ENCODE measurements at places on chromosomes 3 and 15. TPM values are rescaled to one million over a fixed set of nuclear protein-coding genes. Genes with fewer than 3 reads are reported as not detected.

CIAO2A gene
- 85.9 TPM for total RNA-seq

ADPRH gene
- 6.1 TPM for total RNA-seq

MASP1 gene
- total RNA-seq: 52.5 TPM

PCCB gene
- 68.9 TPM for total RNA-seq

RASL12 gene
- total RNA-seq: 12.1 TPM

ALDH1A2 gene
- total RNA-seq: 2.6 TPM

ITIH4 gene
- total RNA-seq: 0.29 TPM

TNK2 gene
- 9.7 TPM for total RNA-seq

METTL6 gene
- 26.8 TPM for total RNA-seq

MYZAP gene
- total RNA-seq: 6.7 TPM

MAGI1 gene
- 2.5 TPM for total RNA-seq

SYNPR gene
- total RNA-seq: not detected

PROS1 gene
- 25.3 TPM for total RNA-seq

PEX11A gene
- 5.7 TPM for total RNA-seq

USF3 gene
- total RNA-seq: 6.0 TPM

UROC1 gene
- total RNA-seq: not detected

OXTR gene
- 70.9 TPM for total RNA-seq

CAND2 gene
- 8.9 TPM for total RNA-seq

AGBL1 gene
- not detected for total RNA-seq

CACNA1D gene
- not detected for total RNA-seq

COL7A1 gene
- total RNA-seq: 4.4 TPM

PAQR5 gene
- 2.6 TPM for total RNA-seq

EPHB1 gene
- under 0.01 TPM for total RNA-seq

TFDP2 gene
- total RNA-seq: 42.7 TPM

CA12 gene
- total RNA-seq: 39.9 TPM

RAB6B gene
- not detected for total RNA-seq

LTF gene
- total RNA-seq: not detected

PLCH1 gene
- not detected for total RNA-seq

SPTSSB gene
- total RNA-seq: not detected

SPINT1 gene
- 8.4 TPM for total RNA-seq

GRK7 gene
- not detected for total RNA-seq

RBMS3 gene
- total RNA-seq: 28.9 TPM

ACAD9 gene
- 39.7 TPM for total RNA-seq

SERPINI1 gene
- 1.4 TPM for total RNA-seq

CFAP100 gene
- not detected for total RNA-seq

CCDC12 gene
- total RNA-seq: 24.8 TPM

KPNA4 gene
- total RNA-seq: 35.8 TPM

KLHL6 gene
- not detected for total RNA-seq

TPRA1 gene
- 54.8 TPM for total RNA-seq

STAB1 gene
- 1.9 TPM for total RNA-seq

HRH1 gene
- 11.2 TPM for total RNA-seq

HEMK1 gene
- 25.9 TPM for total RNA-seq

BOC gene
- total RNA-seq: 12.2 TPM

IQCH gene
- 2.3 TPM for total RNA-seq

FOXB1 gene
- total RNA-seq: not detected

AMT gene
- 0.58 TPM for total RNA-seq

CCDC33 gene
- 1.6 TPM for total RNA-seq
